ENCODE measurements at places on chromosomes 16 and 17.

DNA sequence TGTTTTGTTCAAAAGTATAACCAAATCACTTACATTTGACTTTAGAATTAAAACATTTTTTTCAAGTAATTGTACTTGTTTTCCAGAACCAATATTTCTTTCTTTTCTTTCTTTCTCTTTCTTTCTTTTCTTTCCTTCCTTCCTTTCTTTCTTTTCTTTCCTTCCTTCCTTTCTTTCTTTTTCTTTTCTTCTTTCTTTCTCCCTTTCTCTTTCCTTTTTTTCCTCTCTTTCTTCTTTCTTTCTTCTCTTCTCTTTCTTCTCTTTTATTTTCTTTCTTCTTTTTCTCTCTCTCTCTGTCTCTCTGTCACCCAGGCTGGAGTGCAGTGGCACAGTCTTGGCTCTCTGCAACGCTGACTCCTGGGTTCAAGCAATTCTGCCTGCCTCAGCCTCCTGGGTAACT, 26.4 kb upstream of the PSMC5 start:
- DNase-seq, result no peak

GRCh38 chr17:3885271-3885670, 7.6 kb downstream of the CAMKK1 start:
- no peak for DNase-seq

DNA sequence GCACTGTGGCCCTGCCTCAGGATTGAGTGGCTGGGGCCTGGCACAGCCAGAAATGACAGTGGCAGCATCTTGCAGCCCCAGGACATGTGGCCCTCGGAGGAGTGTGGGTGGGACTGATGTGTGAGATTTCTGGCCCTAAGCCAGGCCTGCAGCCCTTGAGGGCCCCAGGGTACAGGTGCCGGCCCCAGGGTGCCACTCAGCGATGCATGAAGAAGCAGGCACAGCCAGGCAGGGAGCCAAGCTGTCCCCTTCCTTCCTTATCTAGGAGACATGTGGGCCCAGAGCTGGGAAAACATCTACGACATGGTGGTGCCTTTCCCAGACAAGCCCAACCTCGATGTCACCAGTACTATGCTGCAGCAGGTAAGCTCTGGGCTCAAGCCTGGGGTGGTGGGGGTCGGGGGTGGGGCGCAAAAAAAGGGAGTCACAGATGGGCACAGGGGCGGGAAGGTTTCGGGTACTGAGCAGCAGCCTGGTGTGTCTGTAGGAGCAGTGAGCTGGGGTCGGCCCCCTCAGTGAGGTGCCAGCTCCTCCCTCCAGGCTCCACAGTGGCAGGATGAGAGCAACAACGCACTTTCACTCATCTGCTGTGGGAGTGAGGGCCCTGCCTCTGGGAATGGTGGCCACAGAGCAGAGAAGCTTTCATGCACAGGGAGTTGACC, 4.1 kb downstream of the ACE start:
- no peak for DNase-seq

GRCh38 chr16:22267764-22268163, 29.4 kb upstream of the POLR3E start:
- DNase-seq, result no peak

GRCh38 chr17:18851201-18851600, 6.7 kb upstream of the PRPSAP2 start:
- DNase-seq, result no peak

DNA sequence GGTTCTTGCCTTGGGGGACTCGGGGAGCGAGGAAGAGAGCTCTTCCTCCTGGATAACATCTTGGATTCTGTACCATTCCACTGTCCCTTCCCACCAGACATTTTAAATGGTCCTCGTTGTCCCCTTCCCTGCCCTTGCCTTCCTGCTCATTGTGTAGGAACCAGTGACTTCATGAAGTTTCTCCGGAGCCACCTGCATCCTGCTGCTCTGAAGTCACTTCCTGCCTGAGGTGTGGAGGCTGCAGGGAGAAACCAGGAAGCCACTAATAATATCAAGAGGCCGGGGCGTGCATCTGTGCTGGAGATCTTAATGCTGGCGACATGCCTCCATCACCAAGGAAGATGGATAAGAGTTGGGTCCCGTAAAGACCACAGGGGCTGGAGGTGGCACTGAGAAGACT, 6.2 kb upstream of the SLC16A13 start:
- DNase-seq, result peak; percentile 17

DNA sequence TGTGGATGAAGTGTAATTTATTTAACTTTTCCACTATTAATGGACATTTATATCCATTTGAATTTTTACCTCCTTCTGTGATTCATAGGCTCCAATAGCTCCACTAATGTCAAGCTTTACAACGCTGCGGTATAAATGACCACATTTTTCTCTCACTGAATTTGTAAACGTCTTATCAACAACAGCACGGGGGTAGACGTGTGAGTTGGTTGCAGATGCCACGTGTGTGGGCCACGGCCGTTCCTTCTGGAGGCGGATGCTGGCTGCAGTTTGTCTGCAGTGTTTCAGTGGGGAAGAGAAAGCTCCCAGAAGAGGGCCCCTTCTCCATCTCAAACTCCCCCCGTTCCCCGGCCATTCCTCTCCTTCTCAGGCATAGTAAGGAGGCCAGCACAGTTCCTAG, 68.2 kb upstream of the XYLT1 start:
- no peak for DNase-seq

- DNase-seq, result no peak
Measured at GRCh38 chr17:75507733-75508719, 7.3 kb downstream of the CASKIN2 start.

- DNase-seq, result no peak
Measured at GRCh38 chr16:89364606-89365005, 125.8 kb downstream of the ANKRD11 start.

GRCh38 chr17:46732754-46733398, 85.6 kb downstream of the WNT3 start:
- DNase-seq, result no peak

DNA sequence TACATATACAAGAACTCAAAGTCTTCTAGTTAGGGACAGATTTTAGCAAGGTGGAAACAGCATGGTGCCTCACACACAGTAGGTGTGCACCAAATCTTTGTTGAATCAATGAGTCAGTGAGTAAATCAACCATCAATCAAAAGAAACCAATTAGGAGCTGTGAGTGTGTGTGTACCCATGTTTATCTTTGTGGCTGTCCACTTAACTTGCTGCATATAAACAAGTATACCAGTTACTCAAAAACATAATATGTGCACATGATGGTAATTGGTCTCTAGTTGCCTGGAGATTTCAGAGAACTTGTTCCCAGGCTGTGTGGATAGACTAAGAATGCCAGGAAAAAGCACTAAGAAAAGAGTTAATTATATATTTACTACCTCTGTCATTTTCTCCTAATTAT, 272.2 kb upstream of the CCL2 start:
- no peak for DNase-seq
